A172 (cell line): ENCODE measurements at places on chromosomes 2 and 18. TPM values are rescaled to one million over a fixed set of nuclear protein-coding genes. Genes with fewer than 3 reads are reported as not detected.

DNA sequence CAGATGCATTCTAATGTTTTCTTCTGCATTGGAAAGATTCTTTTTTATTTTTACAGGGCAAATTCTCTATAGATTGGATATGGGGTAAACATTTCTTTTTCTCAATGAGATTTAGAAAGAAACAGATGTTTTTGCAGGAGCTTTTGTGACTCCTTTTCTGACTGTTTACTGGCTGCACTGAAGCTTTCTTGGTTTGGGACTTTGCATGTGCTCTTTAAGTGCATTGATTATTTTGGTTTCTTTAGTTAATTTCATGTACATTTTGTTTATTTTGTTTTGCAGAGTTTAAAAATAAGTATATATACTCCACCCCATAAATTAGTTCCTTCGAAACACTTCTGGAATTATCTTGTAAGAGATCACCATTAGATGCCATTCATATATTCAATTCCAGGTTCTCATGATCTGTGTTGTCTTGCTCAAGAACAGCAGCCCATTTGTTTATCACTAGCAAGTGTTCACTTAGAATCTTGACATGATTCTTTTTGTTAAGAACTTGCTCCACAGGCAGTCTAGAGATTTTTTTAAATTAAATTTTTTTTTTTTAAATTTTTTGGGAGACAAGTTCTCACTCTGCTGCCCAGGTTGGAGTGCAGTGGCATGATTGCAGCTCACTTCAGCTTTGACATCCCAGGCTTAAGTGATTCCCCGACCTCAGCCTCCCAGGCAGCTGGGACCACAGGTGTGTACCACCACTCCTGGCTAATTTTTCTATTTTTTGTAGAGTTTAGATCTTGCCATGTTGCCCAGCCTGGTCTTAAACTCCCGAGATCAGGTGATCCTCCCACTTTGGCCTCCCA lies 233.7 kb downstream of the MYCN start:
- DNase-seq = no peak

GRCh38 chr2:48714245-48714644 lies 41.3 kb downstream of the LHCGR start:
- DNase-seq = no peak

- no peak for DNase-seq
Measured at GRCh38 chr2:12617366-12617765, 99.4 kb upstream of the TRIB2 start.

DNA sequence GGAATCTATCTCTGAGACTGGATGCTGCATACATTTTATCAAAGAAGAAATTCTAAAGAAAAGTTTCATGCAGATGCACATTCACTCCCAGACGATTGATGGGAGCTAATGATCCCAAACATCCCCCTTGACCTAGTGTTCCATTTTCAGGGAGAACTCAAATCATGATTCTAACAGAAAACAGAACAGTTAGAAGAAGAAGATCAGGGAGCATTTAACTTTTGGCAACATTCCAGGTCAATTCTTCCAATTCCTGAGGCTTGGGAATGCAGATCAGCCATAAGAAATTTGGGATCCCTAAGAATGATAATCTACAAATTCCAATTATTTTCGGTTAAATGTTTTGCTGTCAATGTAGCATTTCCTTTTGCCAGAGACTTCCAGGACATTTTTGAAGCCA lies 96.6 kb downstream of the CPO start:
- no peak for DNase-seq

- no peak for DNase-seq
Measured at GRCh38 chr2:26148501-26148900, 24.4 kb upstream of the GAREM2 start.

- no peak for DNase-seq
Measured at GRCh38 chr2:133266041-133266925, 302.0 kb downstream of the NCKAP5 start.

Gene MTCL1
- 33.6 and 39.6 TPM in 2 replicates for total RNA-seq

Gene NYAP2
- total RNA-seq = not detected in 2 replicates

Gene CD207
- 0.14 TPM in 1 of 2 replicates, not detected in the other for total RNA-seq

Gene COL3A1
- 563 and 691 TPM in 2 replicates for total RNA-seq
